ENCODE measurements at places on chromosomes 3 and 15. TPM values are rescaled to one million over a fixed set of nuclear protein-coding genes. Genes with fewer than 3 reads are reported as not detected.

DNA sequence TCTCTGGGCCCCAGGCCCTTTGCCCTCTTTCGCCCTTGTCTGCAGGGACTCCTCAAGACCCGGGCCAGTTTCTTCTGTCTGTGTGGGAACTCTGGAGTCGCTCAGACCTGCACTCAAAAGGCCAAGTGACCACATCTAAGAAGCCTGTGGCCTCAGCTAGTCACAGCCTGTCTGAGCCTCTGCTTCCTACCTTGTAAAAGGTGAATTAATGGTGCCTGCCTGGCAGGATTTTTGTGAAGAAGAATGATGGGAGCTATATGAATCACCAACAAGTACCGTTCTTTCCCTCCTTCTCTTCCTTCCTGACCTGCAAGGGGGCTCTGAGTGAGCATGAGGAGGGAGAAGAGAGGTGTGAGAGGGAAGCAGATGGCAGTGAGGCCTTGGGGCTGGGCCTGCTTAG, 7.5 kb downstream of the PLIN1 start:
- no peaks in the 10 kb centered on the region for H3K4me1 ChIP-seq
- H3K36me3 ChIP-seq: no peaks in the 10 kb centered on the region
- H3K4me3 ChIP-seq: no peak overlapping the region
- no peak for DNase-seq
- no peaks in the 10 kb centered on the region for H3K27me3 ChIP-seq

DNA sequence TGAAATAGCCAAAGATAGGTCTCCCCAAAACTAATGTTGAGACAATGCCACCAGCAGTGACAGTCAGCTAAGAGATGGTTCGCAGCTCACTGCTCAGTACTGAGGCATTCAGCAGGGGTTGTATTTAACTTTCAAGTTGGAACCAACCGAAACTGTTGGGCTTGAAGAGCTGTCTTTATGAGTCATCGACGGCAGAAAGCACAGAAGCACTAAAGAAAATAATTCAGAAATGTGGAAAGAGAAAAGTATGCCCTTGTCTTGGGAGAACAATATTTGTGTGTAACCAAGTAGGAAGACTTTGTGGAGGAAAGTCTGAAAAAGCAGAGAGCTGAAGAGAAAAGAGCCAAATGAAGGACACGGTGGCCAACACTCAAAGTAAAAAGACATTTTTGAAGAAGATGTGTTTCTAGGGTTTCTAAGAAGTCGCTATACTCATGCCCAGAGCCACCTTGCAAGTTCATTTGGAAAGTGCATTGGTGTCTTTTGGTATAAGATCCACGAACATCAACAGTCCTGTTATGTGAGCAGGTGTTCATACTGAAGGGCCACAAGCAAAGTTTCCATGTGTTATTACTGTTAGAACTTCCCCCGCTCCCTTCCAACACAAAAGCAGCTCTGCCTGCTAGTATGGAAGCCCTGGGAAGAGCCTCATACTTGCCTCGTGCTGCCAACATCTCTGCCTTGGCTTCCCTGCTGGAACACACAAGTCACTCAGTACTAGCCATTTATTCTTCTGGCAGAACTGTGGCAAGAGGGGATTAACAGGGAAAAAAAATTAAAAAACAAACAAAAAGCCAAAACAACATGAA, 4.1 kb upstream of the RARB start:
- no peak overlapping the region for H3K4me3 ChIP-seq
- no peak for DNase-seq
- no peaks in the 10 kb centered on the region for H3K27me3 ChIP-seq
- H3K27ac ChIP-seq: no peak overlapping the region
- H3K4me1 ChIP-seq: peaks cover 19% of the 10 kb centered on the region

Gene ANKRD34C
- not detected for total RNA-seq

- no peak overlapping the region for H3K4me3 ChIP-seq
- H3K27me3 ChIP-seq: no peaks in the 10 kb centered on the region
- no peak overlapping the region for H3K27ac ChIP-seq
- no peaks in the 10 kb centered on the region for H3K4me1 ChIP-seq
- no peaks in the 10 kb centered on the region for H3K36me3 ChIP-seq
- DNase-seq: no peak
Measured at GRCh38 chr3:62462788-62463187, 89.4 kb upstream of the FEZF2 start.
